NCI-H2227 treated with DMSO at 0.1 percent for 48 hours (cell line): ENCODE measurements at places on chromosomes 16 and 17.

GRCh38 chr17:81437191-81437651 lies 42.0 kb downstream of the BAHCC1 start:
- no peak for DNase-seq

DNA sequence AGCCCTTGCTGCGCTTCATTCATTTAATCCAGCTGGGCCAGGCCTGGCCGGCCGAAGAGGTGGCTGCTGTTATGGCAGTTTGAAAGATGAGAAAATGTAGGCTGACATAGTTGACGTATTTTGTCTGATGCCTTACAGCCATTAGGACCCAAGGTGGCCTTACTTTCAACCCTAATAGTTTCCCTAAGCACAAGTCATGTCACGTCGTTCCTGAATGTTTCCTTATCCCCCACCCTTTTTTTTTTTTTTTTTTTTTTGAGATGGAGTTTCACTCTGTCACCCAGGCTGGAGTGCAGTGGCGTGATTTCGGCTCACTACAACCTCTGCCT lies 307 bp upstream of the GOT2 start:
- no peak for DNase-seq

GRCh38 chr17:67751101-67752074 lies 33.7 kb downstream of the NOL11 start:
- no peak for DNase-seq

DNA sequence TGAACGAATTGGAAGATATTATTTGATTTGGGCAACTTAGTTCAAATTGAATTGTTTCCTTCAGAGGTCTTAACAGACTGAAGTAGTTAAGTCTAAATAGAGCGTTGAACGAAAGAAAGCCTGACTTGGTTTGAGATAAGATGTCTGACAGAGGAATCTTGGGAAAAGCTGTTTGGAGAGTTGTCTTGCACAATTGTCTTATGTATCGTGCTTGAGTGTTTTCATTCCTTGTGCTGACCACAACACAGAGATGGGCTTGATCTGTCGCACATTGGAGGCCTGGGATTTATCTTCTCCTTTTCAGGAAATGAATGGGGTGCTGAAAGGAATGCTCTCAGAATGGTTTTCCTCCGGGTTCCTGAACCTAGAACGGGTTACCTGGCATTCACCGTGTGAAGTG lies 7.8 kb downstream of the MLYCD start:
- no peak for DNase-seq

DNA sequence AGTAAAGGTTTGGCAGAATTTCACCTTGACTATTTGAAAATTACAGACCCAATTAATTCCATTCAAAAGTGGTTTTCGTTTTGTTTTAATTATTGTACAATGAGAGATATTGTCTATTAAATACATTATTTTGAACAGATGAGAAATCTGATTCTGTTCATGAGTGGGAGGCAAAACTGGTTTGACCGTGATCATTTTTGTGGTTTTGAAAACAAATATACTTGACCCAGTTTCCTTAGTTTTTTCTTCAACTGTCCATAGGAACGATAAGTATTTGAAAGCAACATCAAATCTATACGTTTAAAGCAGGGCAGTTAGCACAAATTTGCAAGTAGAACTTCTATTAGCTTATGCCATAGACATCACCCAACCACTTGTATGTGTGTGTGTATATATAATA lies 72.6 kb downstream of the CDK12 start:
- DNase-seq, result no peak

- DNase-seq, result no peak
Measured at GRCh38 chr17:351875-352420, 659 bp downstream of the RPH3AL start.

- DNase-seq, result no peak
Measured at GRCh38 chr17:18027280-18027679, 11.7 kb downstream of the ATPAF2 start.

DNA sequence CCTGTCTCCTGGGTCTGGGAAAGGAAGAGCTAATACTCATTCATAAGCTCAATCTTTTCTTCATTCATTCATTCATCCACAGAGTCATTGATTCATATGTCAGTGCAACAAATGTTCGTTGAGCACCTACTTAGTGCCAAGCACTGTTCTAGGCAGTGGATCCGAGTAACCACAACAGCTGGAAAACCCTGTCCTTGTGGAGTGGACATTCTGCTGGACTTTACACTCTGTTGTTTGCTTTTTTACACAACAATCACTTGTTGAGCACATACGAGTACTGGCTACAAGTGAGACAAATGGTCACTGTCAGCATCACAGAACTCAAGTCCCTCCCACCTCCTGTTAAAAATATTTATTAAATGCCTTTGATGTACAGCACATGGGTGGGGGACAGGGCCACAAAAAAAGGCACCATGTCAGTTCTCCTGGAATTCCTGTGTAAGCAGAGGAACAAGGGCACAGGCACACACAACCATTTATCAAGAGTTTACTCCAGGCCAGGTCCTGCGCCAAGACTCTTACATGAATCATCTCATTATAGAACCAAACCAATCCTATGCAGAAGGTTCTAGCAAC lies 46.9 kb downstream of the TEKT5 start:
- no peak for DNase-seq

DNA sequence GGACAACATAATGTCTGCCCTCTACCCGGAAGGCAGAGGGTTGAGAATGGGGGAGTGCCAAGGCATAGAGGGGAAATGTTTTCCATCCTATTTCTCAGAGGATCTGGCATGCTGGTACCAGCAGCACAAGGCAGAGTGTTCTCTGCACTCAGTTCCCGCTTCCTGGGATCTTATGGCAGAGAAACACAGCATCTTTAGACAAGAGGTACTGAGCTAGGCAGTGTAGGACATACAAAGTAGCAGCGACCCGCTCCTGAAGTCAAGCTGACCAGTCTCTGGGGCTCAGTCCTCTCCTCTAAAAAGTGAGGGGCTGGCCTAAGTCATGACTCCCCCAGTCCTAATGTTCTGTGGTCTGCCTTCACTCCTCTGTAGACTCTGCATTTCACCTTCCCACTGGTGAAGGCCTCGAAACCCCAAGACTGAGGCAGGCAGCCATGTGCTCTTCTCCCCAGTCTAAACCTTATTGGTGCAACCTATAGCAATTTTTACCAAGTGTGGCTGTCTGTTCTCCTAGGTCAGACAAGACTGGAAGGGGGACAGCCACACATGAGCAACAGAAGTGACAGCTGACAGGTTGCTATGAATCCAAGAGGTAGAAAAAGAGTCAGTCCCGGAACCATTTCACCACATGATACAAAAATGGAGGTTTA lies 11.3 kb upstream of the TSPOAP1 start:
- DNase-seq, result no peak

GRCh38 chr16:4968879-4969483 lies 10.9 kb downstream of the SEC14L5 start:
- DNase-seq, result no peak

- peak; percentile 8 for DNase-seq
Measured at GRCh38 chr16:83903751-83904150, 4.8 kb downstream of the MLYCD start.

- peak; percentile 90 for DNase-seq
Measured at GRCh38 chr17:40803617-40804082, 3.9 kb upstream of the KRT28 start.

DNA sequence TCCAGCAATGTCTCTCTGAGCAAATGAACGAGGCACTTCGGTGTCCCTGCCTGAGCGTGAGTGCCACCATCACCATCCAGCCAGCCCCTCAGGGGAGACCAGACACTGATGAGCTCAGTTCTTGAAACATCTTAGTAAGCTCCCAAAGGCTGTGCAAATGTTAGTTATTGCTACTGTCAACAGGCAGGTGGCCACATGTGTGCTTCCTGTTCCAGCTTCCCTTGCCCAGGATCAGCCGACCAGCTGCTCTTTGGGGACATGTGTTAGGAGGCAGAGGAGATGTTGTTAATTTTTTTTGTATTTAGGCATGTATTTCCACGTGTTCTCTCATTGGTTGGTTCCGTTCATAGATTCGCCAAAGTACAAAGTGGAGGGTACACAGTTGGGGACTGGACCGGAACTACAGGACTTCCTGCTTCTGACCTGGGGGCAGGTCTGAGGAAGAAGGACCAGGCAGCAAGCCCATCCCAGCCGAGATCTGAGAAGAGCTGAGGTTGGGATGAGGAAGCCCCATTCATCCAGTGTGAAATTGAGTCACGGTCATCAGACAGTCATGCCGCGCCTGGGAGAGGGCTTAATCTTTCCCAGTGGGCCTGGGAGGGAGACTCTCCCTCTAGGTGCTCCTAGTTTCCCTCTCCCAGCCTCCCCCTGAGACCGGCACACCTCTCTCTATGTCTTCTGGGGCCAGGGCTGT lies 3.8 kb downstream of the TTYH2 start:
- DNase-seq, result no peak

- DNase-seq, result no peak
Measured at GRCh38 chr16:84084570-84085270, 32.0 kb downstream of the MBTPS1 start.

DNA sequence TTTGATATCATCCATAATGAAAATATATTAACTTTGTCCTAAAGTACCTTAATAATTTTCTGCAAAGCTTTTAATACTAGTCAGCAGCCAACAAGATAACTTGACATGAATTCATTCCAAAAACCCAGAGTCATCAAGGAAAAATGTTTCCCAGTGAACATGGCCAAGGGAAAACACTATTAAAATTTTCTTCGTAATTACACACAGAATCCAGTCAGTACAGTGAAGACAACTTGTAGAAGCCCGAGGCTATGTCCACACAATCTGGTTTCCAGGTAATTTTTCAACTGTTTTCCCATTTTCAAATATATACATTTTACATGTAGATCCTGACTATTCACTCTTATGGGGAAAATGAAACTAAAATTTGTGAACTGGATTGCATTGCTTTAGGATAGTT lies 600.9 kb downstream of the CDH8 start:
- DNase-seq, result no peak

DNA sequence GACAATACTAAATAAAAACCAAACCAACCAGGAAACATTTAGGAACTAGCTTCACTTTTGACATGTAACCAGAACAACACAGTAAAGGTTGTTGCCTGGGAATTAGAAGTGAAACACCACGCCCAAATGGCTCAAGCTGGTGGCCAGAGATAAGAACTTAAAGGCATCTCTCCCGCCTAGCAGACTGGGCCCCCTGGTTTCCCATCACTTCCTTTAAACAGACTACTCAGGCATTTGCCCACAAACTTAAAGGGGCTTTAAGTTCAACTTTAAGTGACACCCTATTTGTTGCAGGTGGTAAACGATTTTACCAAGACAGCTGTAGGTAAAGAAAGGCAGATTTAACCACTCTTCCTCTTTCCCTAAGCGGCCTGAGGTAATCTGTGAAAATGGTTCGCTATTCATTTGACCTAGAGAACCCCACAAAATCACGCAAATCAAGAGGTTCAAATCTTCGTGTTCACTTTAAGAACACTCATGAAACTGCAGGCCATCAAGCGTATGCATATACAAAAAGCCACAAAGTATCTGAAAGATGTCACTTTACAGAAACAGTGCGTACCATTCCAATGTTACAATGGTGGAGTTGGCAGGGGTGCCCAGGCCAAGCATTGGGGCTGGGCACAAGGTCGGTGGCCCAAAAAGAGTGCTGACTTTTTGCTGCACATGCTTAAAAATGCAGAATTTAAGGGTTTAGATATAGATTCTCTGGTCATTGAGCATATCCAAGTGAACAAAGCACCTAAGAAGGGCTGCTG lies 40.8 kb upstream of the BPTF start:
- no peak for DNase-seq

DNA sequence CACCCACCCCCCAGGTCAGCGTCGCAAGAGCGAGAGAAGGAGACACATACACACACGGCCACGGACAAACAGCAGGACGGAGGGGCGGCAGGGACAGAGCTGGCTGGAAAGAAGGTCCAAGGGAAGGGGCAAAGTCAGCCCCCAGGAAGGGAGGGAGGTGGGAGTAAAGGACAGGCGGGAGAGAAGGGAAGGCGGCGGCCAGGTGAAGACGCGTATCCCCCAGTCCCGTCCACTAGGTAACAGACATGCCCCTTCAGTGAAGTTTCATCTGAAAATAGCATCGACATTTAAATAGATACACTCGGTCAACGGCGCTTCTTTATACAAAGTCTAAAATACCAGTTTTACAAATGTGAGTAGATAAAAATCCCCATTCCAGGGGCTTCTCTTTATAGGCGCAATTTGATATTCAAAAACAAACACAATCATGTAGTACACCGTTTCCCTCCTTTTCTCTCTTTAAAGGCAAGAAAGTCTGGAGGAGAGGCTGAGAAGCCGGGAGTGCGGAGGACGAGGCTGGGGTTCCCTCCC lies 4.5 kb downstream of the CBX8 start:
- DNase-seq, result no peak

- DNase-seq, result no peak
Measured at GRCh38 chr17:32565401-32565800, 78.6 kb downstream of the CDK5R1 start.

DNA sequence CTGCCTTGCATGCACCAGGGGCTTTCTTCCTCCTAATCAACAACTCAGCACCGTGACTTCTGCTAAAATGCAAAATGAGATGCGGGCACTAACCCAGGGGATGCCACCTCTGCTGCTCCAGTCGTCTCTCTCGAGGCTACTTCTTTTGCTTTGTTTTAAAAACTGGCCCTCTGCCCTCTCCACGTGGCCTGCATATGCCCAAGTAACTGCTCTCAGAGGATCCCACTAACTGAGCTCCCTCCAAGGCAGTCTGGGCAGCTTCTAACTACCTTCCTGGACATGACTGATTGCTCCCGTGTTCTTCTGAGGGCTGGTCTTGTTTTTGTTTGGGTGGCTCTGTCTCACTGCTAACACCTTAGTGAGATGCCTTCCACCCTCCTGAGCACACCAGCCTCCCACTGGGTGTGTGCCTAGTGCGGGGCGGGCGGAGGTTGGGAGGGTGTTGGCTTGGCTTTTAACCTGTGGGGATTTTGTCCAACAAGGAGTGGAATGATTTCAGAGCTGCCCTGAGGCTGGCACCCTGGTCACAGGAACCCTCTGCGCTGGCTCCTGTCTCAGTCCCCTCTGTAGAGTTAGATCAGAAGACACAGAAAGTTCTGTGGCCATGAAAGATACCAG lies 8.9 kb upstream of the LGALS9 start:
- DNase-seq, result no peak

GRCh38 chr17:73096211-73096610 lies 3.7 kb upstream of the SLC39A11 start:
- DNase-seq, result no peak

GRCh38 chr16:69166946-69167930 lies 19.7 kb upstream of the SNTB2 start:
- DNase-seq, result no peak

GRCh38 chr17:5769593-5770354 lies 185.5 kb upstream of the NLRP1 start:
- DNase-seq, result peak; percentile 22

DNA sequence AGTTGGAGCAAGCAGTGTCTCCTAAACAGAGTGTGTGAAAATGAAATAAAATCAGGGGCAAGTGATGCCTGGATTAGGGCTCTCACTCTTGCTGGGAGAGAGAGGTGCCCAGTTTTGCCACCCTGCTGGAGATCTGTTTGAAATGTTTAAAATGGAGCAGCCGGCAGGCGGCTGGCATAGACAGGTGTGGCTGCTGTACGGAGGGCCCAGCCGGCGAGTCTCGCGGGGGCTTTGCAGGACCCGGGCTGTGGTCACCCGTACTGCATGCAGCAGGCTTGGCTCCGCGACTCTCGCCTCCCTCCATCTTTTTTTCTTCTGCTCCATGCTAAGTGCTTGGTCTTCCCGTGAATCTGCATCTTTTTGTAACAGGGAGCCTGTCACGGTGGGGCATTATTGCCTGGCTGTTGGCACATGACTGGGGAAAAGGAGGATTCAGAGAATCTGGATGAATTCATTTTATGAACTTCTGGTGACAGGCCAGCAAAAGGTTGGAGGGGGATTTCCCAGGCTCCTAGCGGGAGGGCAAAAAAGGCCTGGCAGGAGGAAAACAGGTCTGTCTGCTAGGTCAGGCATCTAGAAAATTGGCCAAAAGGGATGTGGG lies 1.8 kb downstream of the ZNRF1 start:
- no peak for DNase-seq
